ENCODE measurements at places on chromosomes 6 and 20.

DNA sequence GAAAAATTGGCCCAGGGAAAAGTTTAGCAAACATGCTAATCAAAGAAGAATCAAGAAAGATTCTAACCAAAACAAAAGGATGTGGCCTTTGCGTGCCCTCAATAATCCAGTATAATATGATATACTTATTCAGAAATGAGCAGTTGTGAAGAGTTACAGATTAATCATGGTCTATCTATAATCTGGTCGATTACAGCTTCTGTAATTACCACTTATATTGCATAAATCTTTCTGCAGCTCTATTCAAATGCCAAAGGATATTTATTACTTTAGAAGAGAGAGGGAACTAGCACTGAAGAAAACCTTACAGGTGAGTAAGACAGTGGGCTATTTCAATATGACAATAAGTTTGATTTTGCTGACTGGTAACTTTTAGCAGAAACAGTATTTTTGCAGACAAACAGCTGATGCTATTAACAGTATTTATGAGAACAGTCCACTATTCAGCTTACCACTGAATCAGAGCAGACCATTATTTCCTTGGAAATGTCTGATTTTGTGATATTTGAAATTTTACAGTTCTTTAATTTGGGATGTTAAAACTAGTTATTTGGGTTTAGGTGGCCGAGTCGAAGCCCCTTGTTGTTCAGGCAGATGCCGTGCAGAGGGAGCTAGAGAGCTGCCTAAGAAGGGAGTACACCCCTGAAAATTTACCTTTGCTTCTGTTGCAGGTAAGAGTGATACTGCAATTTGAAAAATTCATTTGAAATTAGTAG lies 92.2 kb downstream of the CEP57L1 start:
- DNase-seq, result peak; percentile 59

GRCh38 chr6:117906958-117907600 lies at the start of gene SLC35F1:
SLC35F1 (plus strand) TSS chr6:117907264.
- peak; percentile 5 for DNase-seq

DNA sequence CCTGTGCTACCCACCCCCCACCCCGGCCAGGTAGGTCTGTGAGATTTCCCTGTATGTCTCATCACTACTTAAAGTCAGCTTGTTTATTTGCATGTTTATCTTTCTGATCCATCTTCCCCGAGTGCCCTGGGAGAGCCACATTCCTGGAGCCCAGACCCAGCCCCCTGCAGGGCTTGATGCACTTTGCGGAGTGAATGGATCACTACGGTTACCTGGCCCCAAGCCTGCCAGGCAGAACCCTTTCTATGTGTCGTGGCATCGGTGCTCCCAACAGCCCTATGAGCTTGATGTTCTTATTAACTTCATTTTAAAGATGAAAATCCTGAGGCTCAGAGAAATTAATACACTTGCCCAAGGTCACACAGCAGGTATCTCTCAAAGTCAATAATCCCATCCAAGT lies 13.6 kb upstream of the SLCO4A1 start:
- DNase-seq, result no peak

DNA sequence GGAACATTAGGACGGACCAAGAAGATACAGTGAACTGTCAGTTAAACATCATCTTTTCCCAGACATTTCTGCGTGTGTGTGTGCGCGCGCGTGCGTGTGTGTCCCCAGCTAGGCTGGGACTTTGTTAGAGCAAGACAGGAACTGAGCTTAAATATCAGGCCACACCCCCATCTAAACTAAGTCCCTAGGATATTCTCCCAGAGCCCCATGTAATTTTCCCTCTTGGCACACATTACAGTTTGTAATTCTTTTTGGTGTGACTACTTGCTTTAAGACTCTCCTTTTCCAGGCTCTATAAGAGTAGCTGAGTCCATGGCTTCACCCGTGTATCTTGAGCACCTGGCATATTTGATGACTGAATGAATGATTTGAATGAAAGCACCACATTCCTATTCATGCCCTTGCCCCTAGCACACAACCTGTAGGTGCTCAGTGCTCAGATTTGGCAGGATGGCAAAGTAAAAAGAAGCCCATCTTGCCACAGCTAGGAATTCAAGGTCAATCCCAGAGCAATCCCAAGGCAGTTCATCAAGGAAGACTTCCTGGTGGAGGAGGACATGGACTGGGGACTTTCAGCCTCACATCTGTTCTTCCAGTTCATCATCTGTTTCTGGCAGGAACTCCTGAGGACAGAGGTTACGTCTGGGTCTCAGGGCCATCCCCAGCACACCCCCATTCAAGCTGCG lies 69.2 kb downstream of the MRPL14 start:
- DNase-seq, result no peak

GRCh38 chr6:34159844-34160243 lies 14.0 kb upstream of the GRM4 start:
- no peak for DNase-seq

GRCh38 chr6:50720623-50721022 lies 7.3 kb downstream of the TFAP2D start:
- no peak for DNase-seq

GRCh38 chr6:163757520-163757919 lies 343.0 kb downstream of the QKI start:
- no peak for DNase-seq

GRCh38 chr6:149140137-149140909 lies 177.2 kb upstream of the TAB2 start:
- DNase-seq, result peak; percentile 35

GRCh38 chr6:155389130-155389529 lies 66.5 kb downstream of the NOX3 start:
- no peak for DNase-seq

GRCh38 chr6:11021003-11021402 lies 23.1 kb downstream of the ELOVL2 start:
- no peak for DNase-seq

DNA sequence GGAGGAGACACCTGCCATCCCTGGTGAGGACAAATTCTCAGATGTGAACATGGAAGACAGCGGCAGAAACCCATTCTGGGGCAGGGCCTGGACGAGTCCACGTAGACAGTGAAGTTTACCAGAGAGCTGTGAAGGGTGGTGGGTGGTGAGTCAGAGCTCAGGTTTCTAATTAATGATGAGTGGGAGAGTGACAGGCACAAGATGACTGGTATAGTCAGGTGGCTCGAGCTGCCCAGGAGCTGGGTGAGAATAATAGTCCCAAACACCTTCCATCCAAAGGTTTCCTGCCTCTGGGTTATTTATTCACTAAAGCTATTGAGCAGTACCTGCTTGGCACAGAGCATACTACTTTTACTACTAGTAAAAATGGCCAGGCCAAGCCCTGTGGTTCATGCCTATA lies 6.0 kb downstream of the TLDC2 start:
- DNase-seq, result no peak

DNA sequence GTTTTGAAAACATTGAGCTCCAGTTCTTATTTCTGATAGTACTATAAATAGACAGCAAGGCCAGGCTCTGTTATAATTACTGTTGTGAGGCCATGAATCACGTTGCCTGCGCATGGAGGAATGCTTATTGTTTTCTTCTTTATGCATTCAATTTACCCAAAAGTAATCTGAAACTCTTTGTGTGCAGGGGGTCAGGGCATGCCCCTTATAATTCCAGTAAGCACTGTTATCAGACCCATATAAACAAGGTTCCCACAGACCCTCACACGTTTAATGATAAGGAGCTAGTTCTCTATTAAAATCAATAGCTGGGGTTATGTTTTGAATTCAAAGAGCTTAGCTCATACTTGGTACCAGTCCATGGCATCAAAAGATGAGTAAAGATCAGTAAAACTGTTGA lies 174.8 kb upstream of the ARG1 start:
- no peak for DNase-seq

DNA sequence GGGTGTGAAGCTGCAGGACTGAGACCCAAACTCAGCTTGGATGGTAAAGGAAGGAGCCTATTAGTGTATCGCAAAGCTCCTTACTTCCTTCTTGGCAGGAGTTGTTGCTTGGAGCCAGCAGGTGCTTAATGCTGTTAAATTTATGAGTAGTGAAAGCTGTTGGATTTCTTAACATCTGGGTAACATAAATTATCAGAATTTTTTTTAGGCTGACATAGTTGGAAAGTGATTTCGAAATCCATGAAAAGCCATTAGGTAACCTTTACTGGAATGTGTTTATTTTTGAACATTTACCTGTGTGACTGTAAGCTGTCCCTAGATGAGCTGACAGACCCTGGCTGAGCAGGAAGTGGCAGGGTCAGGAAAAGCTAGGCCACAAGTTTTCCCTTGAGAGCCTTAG lies 470.4 kb upstream of the SLC35B3 start:
- no peak for DNase-seq

GRCh38 chr6:129175066-129175465 lies 292.1 kb downstream of the LAMA2 start:
- no peak for DNase-seq

GRCh38 chr20:43210901-43211300 lies 21.2 kb upstream of the PTPRT start:
- DNase-seq, result no peak

- DNase-seq, result no peak
These were observed 15.1 kb downstream of the BRD2 start for GRCh38 chr6:32983493-32983848.

DNA sequence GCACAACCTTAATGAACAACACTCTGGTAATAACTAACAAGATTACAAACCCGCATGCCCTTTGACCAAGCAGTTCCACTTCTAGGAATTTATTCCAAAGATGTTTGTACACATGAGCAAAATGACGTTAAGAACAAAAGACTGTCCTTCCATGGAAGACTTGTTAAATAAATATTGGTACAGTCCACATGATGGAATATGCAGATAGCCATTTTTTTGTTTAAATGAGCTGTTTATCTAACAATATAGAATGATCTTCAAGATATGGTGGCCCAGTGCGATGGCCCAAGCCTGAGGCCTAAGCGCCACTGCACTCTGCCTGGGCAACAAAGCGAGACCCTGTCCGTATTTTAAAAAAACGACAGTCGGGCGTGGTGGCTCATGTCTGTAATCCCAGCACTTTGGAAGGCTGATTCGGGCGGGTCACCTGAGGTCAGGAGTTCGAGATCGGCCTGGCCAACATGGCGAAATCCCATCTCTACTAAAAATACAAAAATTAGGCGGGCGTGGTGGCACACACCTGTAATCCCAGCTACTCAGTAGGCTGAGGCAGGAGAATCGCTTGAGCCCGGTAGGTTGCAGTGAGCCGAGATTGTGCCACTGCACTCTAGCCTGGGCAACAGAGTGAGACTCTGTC lies 7.4 kb upstream of the AHCY start:
- DNase-seq, result no peak

DNA sequence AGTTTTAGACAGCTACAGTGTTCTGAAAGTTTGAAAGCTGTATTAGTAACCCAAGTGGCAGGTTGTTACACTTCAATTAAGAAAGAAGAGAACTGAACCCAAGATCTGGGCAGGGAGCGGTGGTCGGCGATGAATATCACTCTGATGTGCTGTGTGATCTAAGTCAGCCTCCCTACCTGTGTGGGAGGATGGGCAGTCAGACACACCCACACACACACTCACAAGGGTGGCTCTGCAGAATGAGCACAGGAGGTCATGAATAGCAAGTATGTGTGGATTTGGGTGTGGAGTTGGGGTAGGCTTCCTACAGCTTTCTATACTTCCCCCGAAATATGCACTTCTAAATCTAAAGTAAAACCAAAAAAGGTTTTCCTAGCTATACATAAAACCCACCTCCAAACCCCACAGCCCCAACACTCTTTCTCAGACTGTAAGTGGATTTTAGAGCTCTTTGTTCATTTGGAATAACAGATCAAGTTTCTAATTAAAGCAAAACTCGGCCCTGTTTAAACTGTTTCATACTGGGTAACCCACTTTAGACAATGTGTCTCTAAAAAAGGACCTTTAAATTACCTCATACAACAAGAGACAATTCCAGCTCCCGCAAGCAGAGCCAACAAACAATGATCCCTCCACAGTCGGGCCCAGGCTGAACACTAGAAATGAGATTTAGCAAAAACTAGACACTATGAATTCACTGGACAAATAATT lies 19.4 kb downstream of the TNFRSF21 start:
- no peak for DNase-seq

DNA sequence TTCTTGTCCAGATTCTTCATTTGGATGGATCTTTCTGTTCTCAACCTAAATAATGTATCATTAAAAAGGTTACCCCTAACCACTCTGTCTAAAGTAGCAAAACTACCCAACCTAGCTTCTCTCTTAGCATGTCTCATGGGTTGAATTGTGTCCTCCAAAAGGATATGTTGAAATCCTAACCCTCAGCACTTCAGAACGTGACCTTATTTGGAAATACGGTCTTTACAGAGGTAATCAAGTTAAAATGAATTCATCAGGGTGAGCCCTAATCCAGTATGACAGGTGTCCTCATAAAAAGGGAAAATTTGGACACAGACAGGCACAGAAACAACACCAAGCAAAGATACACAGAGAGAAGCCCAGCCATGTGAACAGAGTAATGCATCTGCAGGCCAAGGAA lies 6.1 kb upstream of the FRK start:
- no peak for DNase-seq

DNA sequence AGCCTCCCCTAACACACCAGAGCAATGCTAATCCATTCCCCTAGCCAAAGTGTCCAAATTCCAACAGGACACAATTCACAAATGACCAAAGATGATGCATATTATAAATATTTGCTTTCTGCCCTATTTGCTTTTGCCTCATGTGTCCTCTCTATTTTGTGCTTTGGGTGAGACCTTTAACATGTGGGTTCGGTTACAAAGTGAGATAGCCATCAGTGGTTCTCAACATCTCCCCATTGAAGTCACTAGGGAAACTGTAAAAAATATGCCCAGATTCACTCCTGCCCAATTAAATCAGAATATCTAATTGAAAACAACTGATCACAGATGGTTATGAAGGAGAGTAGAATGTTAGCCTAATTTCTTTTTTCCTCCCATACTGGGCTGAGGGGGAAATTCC lies 159.2 kb downstream of the MTFR2 start:
- DNase-seq, result no peak

DNA sequence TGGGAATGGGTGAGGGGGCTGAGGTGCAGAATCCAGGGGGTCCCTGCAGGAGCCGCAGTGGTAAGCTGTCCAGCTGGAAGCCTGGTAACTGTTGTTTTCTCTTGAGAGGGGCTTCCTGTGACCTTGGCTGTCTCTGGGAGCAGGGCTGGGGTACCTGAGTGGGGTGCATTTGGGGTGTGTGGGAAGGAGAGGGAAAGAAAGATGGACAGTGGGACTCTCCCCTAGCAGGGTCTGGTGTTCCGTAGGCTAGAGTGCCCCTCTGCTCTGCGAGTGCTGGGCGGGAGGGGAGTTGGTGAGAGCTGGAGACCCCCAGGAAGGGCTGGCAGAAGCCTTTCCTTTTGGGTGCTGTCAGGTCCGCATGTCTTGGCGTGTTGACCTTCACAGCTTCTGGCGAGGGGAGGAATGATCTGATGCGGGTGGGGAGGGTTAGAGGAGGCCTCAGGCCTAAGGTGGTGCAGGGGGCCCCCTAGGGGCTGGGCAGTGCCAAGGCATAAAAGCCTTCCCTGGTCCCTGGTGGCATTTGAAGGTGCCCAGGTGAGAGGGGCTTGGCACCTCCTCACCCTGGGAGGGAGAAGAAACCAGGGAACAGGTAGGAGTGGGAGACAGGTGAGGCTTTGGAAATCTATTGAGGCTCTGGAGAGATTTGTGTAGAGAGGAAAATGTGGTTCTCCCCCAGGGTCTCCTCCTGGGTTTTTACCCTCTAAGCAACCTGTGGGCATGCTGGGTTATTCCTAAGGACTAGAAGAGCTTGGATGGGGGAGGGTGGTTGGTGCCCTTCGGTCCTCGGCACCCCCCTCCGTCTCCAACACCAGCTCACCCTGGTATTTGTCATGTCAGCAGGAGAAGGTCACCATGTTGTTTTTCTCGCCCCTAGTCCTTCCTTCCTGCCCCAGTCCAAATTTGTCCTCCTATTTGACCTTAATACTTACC lies 3.3 kb downstream of the VEGFA start:
- DNase-seq, result peak; percentile 56

GRCh38 chr6:32713241-32713640 lies 27.9 kb upstream of the HLA-DQA2 start:
- DNase-seq, result no peak

Measured in activated CD4-positive, alpha-beta T cell treated with anti-CD3 and anti-CD28 coated beads for 4 hours (primary cell).